BE2C (cell line): ENCODE measurements at places on chromosomes 13 and 19.

- DNase-seq = no peak
These were observed 36.9 kb upstream of the TUBGCP3 start for GRCh38 chr13:112624602-112625430.

DNA sequence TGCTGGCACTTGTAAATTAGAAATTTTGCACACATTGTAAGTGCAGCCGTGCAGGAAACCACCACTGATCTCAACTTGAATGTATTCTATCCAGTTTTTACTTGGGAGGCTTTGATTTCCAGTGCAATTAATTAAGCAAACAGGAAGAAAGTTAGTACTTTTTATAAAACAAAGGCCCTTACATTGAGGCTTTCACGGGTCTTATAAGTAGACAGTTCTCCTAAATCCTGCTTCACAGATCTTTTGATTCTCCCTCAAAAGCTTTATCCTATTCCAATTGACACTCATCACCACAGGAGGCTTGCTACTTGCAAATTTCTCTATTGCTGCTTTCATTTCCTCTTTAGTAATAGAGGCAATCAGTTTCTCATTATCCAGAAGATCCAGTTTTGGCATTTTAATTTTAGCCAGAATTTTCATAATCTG lies 90.1 kb downstream of the ERCC5 start:
- DNase-seq = no peak

- no peak for DNase-seq
These were observed 66.2 kb downstream of the DPY19L3 start for GRCh38 chr19:32471811-32472210.

GRCh38 chr19:51740356-51740755 lies 11.3 kb downstream of the FPR1 start:
- no peak for DNase-seq
